ENCODE measurements at places on chromosomes 4 and X.

DNA sequence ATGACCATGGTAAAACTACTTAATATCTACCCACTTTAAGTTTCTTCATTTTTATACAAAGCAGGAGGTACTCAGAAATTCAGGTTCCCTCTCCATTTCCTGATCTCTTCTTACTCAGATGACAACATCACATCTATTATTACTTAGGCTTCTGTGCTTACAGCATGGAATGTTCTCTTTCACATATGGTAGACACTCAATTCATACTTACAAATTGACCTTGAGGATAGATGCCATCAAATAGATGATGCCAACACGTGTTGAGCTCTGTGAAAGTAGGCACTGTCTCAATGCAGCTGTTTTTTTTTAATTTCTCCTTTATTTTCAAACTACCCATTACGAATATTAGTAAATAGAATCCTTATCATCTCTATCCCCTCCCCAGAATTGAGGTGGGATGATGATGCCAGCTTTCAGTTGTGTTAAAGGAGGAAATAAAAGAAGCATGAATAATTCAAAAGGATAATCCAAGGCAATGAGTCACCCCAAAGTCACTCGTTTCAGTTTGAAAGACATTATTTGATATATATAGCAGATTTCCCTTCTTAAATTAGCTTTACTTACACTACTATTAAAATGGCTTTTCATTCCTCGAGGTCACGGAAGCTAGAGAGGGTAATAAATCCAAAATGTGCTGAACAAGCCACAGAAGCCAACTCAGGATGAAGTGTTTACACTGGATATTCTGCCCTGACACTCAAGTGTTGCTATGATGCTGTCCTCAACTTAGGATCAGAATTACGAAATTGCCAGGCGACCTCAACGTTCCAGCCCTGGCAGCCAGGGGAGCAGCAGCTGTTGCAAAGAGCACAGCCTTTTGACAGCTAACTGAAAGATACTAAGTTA lies 124.2 kb upstream of the EOLA2 start:
- no peak for DNase-seq

DNA sequence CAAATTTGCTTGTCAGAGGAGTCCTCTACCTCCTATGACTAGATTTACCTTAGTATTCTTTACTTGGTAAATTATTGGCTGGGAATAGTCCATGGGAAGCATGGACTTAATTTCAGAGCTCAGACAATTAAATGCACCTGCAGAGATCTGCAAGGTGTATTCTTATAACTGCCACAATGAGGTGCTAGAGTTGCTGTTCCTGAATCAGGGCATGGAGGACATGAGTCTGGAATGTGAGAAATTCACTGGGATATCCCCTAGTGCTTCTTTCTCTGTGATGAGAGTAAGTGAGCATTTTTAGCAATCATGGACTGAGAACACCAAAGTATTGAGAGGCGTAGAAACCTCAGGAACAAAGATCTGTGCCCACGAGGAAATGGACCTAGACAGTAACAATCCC lies 32.9 kb upstream of the GRID2 start:
- no peak for DNase-seq

- no peak for DNase-seq
Measured at GRCh38 chr4:48337731-48338130, 3.6 kb upstream of the SLAIN2 start.

- no peak for DNase-seq
Measured at GRCh38 chr4:157072002-157072401, 3.9 kb upstream of the GLRB start.

DNA sequence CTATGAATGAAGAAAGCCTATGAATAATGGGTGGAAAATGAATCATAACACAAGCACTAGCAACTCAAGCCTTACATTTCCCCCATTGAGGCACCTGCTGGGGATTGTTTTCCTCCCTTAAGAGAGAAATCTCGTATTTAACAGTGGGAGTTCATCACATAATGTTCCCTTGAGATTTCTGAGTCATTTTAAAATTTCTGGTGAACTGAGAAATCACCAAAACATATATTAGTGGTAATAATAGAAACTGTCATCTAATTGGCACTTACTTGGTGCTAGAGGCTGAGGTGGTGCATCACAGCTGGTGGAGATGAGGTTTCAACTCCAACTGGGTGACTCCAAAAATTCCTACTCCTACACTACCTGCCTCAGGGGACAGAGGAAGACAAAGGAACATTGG lies 561.3 kb upstream of the LCORL start:
- DNase-seq, result no peak

DNA sequence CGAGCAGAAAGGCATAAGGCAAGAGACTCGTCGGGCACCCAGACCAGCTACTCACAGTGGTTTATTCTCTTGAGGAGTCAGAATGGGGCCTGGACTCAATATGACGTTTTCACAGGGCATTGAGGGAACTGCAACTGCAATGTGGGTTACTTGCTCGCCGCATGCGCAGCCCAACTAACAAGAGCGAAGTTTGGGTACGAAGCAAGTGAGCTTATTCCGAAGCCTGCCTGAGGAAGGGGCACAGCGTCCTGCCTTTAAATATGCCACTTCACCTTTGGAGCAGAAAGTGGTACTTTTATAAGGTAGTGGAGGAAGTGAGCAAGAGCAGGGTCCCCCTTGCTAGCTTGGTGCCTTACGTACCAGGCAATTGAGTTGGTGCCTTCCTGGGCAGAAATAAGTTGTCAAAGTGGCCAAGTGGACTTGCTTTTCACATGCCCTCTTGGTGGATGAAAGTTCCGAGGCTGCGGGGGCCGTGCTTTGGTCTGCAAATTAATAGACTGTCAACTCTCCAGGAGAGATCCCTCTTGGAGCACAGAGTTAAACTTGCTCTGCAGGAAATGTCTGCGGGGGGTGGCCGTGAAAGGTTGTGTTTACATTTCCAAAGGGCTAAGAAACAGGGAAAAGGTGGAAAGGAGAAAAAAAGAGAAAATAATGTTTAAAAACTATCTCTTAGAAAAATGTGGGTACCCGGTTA lies 480.4 kb downstream of the TRIML1 start:
- DNase-seq, result no peak

DNA sequence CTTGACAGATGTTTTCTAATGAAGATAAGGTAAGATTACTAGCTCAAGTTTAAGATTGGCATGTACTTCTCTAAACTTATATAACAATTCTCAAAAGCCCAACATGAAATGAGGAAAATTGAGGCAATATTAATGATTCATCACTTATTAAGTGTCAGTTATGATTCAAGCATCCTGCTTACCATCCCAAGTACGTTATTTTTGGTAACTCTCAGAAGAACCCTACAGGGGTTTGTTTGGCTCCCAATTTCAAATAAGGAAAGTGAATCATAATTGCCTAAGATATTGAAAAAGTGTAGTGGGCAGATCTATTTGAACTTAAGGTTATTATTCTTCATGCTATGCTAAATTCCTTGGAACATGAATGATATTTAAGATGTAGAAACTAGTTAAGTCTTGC lies 387.9 kb upstream of the TENM3 start:
- no peak for DNase-seq

DNA sequence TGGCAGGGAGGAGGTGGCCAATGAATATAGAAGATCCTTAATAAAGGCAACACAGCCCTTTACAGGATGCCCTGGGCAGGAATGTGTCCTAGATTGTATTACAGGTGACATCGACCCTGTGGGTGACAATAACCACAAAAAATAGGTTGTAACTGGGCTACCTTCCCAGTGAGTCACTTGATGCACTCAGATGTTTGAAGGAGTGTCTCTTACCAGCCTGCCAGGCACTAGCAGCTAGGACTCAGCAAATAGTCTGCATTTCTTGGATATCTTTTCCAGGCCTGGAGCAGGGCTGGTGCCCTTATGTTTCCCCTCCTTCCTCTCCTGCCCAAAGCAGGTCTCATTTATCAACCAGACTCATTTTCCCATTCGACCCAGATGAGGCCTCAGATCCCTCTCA lies 50.9 kb upstream of the TMEM164 start:
- DNase-seq, result no peak

DNA sequence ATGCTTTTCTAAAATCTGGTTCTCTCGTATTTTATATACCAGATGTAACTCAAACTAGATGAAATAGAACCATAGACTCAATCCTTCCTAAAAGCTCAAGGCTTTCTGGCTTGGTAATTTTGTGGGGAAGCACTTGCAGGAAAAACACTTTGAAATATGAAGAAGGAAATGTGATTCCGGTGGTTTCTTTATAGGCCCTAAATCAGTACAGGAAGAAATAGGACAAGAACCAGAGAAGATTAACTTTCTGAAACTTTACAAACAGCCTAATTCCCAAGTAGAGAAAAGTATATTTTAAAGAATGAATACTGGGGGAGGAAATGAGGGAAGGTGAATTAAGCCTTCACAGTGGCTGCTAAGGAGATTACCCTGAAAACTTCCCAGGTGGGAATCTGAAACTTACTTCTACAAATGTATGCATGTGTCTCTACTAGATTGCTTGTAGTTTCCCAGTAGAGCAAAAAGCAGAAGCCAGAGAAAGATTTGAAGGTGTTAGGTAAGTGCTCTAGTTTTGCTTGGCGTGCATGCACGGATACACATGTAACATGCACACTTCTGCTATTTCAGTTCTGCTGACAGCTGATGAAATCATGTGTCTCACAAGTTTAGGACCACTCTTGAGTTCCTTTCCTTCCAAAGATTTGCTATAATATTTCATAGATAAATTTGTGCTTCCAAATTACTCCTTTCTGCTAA lies 92.1 kb downstream of the AFF1 start:
- DNase-seq, result no peak

GRCh38 chrX:1433646-1434357 lies 18.9 kb downstream of the ASMTL start:
- DNase-seq, result peak; percentile 9

DNA sequence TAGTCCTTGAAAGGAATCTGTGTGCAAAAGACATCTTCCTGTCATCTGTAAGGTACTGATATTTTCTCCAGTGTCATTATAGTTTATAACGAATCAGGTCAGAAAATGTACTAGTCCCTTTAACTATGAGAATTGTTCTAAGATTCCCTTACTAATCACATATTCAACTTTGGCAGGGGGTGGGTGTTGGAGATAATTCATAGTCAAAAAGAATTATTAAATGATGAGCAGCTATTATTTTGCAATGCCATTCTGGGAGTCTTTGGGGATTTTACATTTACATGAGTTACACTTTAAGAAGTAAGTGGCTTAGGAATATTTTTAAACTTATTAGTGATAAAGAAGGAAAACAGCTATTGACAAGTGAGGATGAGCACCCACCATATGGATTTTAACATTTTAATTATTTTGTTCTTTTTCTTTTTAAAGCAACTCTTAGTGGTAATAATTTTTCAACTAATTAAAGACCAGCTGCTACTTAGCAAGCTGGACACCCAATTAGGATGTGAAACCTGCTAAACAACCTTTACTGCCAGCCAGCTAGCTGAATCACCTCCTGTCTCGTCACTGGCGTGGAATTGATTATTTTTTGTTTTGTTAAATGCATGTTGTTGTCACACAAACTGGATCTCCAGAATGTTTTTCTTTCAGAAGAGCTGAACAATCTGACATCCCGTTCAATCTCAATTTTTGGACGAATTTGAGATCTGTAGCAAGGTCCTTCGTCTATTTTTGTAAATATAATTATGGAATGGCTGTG lies 219.2 kb downstream of the ARAP2 start:
- no peak for DNase-seq

- DNase-seq, result no peak
Measured at GRCh38 chr4:110945600-110945999, 322.7 kb upstream of the PITX2 start.

GRCh38 chr4:23909671-23910070 lies 19.8 kb upstream of the PPARGC1A start:
- no peak for DNase-seq

- no peak for DNase-seq
Measured at GRCh38 chr4:78787392-78788006, 11.3 kb downstream of the BMP2K start.

- no peak for DNase-seq
Measured at GRCh38 chrX:39921838-39922237, 175.9 kb downstream of the BCOR start.

- DNase-seq, result no peak
Measured at GRCh38 chr4:115763051-115763450, 649.6 kb upstream of the NDST4 start.

- DNase-seq, result no peak
Measured at GRCh38 chr4:99404595-99405287, 30.4 kb downstream of the ADH7 start.

- no peak for DNase-seq
Measured at GRCh38 chrX:103415068-103415467, 38.7 kb downstream of the BEX3 start.

- no peak for DNase-seq
Measured at GRCh38 chrX:130039847-130040246, 57.4 kb downstream of the BCORL1 start.

GRCh38 chr4:52961666-52962412 lies 99.7 kb downstream of the RASL11B start:
- no peak for DNase-seq
